Midbrain (tissue), 1 donor: ENCODE measurements at places on chromosomes 7 and 10.

GRCh38 chr10:49173201-49173772, 14.9 kb downstream of the TMEM273 start:
- no peak for DNase-seq

DNA sequence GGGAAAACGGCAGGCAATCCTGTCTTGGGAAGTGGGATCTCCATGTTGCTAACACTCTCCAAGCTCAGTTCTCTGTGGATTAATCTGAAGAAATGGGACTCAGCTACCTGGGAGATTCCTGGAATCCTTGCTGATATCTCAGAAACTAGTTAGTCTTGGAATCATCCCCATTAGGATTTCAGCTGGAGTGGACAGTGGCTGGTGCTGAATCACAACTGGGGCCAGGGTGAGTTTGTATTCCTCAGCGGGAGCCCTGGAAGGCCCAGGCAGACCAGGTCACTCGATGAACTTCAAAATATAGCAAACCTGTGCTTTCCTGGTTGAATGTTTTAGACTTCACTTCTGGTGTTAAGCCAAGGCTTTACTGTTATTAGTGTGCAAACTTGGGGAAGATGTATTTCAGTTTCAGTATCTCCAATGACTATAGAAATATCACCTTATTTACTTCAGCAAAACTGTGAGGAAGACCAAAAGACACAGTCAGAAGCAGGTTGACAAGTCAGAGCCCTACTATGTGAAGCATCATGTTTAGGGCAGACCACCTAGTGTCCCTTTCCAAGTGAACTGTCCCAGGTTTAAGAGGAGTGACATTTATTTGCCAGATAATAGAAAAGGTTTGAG, 126.1 kb downstream of the AOAH start:
- no peak for DNase-seq

- no peak for DNase-seq
These were observed 340.1 kb downstream of the NXPH1 start for GRCh38 chr7:8773518-8773917.

GRCh38 chr7:139972029-139972428, 90.7 kb downstream of the PARP12 start:
- DNase-seq: no peak

GRCh38 chr10:103690281-103690680, 165.1 kb downstream of the SH3PXD2A start:
- DNase-seq: peak; percentile 70

DNA sequence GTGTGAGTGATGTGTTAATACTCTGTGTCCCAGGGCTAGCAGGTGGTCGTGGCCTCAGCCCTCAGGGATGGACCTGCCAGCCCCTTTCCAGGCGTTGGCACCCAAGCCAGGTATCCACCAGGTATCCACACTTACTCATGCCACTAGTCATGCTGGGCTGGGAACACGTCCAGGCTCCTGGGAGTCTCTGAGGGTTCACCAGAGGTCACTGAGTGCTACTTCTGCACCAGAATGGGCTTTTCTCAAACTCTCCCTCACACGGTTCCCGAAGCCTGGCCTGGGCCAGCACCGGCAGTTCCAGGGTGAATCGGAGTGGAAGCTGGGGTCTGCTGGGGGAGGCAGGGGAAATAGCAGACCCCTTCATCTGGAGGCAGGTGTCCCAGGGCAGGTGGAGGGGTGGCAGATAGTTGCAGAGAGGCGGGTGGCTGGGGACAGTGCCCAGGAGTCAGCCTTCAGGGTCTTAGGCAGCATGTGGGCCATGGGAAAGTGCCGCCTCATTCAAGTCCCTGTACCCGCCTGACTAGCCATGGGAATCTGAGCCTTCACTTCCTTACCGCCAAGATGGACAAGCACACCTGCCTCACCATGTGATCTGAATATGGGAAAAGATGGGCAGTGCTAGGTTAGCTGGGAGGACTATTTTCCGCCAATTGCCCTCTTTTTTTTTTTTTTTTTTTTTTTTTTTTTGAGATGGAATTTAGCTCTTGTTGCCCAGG, 95.5 kb upstream of the GTF2I start:
- DNase-seq: no peak
